ENCODE measurements at places on chromosomes 1 and 21. TPM values are rescaled to one million over a fixed set of nuclear protein-coding genes. Genes with fewer than 3 reads are reported as not detected.

DNA sequence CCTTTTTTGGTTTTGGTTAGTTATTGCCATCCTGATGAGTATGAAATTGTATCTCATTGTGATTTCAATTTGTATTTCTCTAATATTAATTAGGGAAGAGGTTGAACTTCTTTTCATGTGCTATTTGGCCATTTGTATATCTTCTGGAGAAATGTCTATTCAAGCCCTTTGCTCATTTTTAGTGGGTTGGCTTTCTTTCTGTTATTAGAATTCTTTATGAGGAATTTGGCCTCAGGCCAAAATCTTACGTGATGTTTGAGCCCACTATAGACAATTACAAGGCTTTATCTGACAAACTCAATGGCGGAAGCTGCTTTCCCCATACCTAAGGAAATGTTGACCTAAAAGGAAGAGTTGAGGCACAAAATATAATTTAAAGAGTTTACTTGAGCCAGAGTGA lies 32.9 kb downstream of the IVNS1ABP start:
- H3K36me3 ChIP-seq, result peaks cover 1% of the 10 kb centered on the region
- H3K27ac ChIP-seq, result no peak overlapping the region
- no peak overlapping the region for H3K4me3 ChIP-seq

DNA sequence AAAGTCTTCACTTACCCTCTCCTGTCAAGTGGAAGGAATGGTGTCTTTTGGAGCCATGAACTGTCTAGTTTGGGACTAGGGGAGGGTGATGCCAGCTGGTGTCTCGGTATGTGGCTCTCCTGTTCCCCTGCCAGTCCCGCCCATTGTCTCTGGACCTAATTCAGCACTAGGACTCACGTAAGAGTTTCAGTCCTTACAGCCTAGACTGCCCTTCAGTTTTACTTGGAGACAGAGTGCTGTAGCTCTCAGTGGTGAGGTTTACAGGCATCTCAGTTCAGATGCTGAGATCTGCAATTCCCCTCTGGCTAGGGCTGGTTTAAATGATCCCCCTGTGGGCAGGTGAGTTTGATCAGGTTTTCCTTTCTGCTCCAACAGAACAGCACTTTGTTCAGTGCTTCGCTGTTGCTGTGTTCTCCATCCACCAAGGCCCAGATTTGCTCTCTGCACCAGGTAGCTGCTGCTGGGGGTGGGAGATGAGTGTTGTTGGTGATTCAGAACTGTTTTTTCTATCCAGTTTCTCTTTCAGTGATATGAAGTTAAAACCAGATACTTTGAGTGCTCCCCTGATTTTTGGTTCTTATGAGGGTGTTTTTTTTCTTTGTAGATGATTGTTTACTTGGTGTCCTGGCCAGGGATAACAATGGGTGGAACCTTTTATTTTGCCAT lies 198.3 kb upstream of the RNPC3 start:
- H3K4me3 ChIP-seq, result no peak overlapping the region
- no peak for DNase-seq
- H3K4me1 ChIP-seq, result no peaks in the 10 kb centered on the region
- H3K27me3 ChIP-seq, result no peaks in the 10 kb centered on the region
- peaks cover 1% of the 10 kb centered on the region for H3K36me3 ChIP-seq
- no peak overlapping the region for H3K27ac ChIP-seq

- DNase-seq, result no peak
- no peak overlapping the region for H3K27ac ChIP-seq
- H3K4me1 ChIP-seq, result no peaks in the 10 kb centered on the region
- no peak overlapping the region for H3K4me3 ChIP-seq
- H3K36me3 ChIP-seq, result peaks cover 74% of the 10 kb centered on the region
Observed at GRCh38 chr1:26761217-26761616, 26.5 kb upstream of the PIGV start.

GRCh38 chr1:116166655-116167054 lies 55.5 kb downstream of the MAB21L3 start:
- DNase-seq, result no peak
- H3K4me3 ChIP-seq, result no peak overlapping the region
- no peaks in the 10 kb centered on the region for H3K27me3 ChIP-seq
- H3K27ac ChIP-seq, result no peak overlapping the region
- no peaks in the 10 kb centered on the region for H3K4me1 ChIP-seq
- H3K36me3 ChIP-seq, result no peaks in the 10 kb centered on the region

- H3K27me3 ChIP-seq, result peaks cover 7% of the 10 kb centered on the region
- H3K4me1 ChIP-seq, result peaks cover 8% of the 10 kb centered on the region
- no peaks in the 10 kb centered on the region for H3K36me3 ChIP-seq
- peak; percentile 39 for DNase-seq
- H3K4me3 ChIP-seq, result no peak overlapping the region
- H3K27ac ChIP-seq, result no peak overlapping the region
Observed at GRCh38 chr1:14590411-14591180, 7.9 kb upstream of the KAZN start.

- no peak for DNase-seq
- H3K36me3 ChIP-seq, result no peaks in the 10 kb centered on the region
- H3K4me1 ChIP-seq, result no peaks in the 10 kb centered on the region
Observed at GRCh38 chr21:41090981-41091380, 77.0 kb upstream of the BACE2 start.

DNA sequence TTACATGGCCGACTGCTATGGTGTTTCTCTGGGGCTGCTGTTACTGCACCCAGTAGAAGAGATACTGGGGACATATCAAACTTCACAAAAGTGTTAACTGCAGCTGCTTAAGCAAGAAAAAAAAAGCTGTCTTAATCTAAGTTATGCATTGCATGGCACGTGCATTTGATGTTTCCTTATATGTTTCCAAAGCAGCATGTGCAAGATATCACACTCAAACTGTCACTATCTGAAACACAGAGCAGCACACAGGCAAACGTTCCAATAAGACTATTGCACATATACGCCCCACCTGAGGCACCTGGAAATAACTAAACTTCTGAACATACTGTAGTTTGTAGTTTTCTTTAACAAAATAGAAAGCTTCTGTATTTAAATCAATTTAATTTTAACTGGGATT lies 671.4 kb upstream of the ADGRL2 start:
- no peak for DNase-seq
- H3K27ac ChIP-seq, result no peak overlapping the region
- no peaks in the 10 kb centered on the region for H3K4me1 ChIP-seq
- no peaks in the 10 kb centered on the region for H3K27me3 ChIP-seq
- H3K4me3 ChIP-seq, result no peak overlapping the region

- H3K36me3 ChIP-seq, result no peaks in the 10 kb centered on the region
- no peak overlapping the region for H3K27ac ChIP-seq
- no peaks in the 10 kb centered on the region for H3K4me1 ChIP-seq
- DNase-seq, result no peak
Observed at GRCh38 chr1:221925947-221926346, 184.1 kb upstream of the DUSP10 start.

DNA sequence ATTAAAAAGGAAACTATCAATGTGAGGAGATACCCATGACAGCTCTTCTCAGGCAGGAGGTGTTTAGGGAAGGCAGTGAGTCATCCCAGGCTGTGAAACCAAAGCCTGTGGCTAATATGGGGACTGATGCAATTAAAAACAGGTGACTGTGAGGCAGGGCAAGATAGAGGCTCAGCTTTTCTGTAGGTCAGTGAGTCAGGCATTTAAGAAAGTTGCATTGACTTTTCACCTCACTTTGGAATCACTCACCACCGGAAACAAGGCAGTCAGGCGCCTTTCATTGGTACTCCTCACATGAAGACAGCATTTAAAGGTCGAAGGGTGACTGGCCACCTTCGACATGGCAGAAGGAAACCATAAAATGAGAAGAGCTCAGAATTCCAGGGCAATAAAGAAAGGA lies 54.5 kb downstream of the PAPPA2 start:
- no peak for DNase-seq
- no peak overlapping the region for H3K4me3 ChIP-seq
- no peaks in the 10 kb centered on the region for H3K4me1 ChIP-seq
- no peak overlapping the region for H3K27ac ChIP-seq
- no peaks in the 10 kb centered on the region for H3K36me3 ChIP-seq

- H3K27me3 ChIP-seq, result no peaks in the 10 kb centered on the region
- H3K4me3 ChIP-seq, result no peak overlapping the region
- no peaks in the 10 kb centered on the region for H3K4me1 ChIP-seq
- H3K27ac ChIP-seq, result no peak overlapping the region
- DNase-seq, result no peak
- no peaks in the 10 kb centered on the region for H3K36me3 ChIP-seq
Observed at GRCh38 chr1:25186161-25187007, 45.9 kb downstream of the SYF2 start.

- peak; percentile 72 for DNase-seq
- H3K36me3 ChIP-seq, result no peaks in the 10 kb centered on the region
- H3K27me3 ChIP-seq, result no peaks in the 10 kb centered on the region
- H3K4me1 ChIP-seq, result no peaks in the 10 kb centered on the region
- H3K4me3 ChIP-seq, result no peak overlapping the region
Observed at GRCh38 chr1:6162773-6163172, 17.3 kb downstream of the CHD5 start.

GRCh38 chr1:203669739-203670138 lies 43.1 kb downstream of the ATP2B4 start:
- DNase-seq, result no peak
- H3K27me3 ChIP-seq, result no peaks in the 10 kb centered on the region
- H3K4me3 ChIP-seq, result no peak overlapping the region
- no peaks in the 10 kb centered on the region for H3K36me3 ChIP-seq
- H3K27ac ChIP-seq, result no peak overlapping the region

DNA sequence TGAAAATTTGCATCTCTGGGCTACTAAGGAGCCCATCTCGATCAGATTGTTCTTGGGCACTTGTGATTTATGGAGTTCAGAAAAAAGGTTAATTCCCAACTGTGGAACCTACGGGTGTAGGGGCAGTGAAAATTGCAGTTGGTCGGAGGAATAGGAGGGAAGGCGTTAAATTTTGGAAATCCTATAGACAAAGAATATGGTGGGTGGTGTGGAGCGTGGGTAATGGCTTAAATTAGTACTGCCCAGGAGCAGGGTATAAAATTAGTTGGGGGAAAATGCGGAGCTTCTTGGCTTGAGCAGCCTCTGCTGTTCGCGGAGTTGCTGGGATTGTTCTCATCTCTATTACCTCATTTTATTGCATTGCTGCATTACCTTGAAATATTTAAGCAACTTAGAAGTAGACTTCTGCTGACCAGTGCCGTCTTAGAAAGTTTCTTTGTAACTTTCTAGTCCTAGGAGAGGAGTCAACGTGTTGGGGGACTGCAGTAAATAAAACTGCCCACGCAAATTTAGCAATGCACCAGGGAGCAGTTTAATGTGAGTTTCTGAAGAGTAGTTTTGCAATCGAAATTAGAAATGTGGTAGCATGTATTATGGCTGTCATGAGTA lies 514 bp downstream of the S1PR1 start:
- peaks cover 11% of the 10 kb centered on the region for H3K36me3 ChIP-seq
- peaks cover 2% of the 10 kb centered on the region for H3K4me1 ChIP-seq
- H3K27me3 ChIP-seq, result peaks cover 14% of the 10 kb centered on the region
- peak overlapping the region; percentile 78 for H3K4me3 ChIP-seq

DNA sequence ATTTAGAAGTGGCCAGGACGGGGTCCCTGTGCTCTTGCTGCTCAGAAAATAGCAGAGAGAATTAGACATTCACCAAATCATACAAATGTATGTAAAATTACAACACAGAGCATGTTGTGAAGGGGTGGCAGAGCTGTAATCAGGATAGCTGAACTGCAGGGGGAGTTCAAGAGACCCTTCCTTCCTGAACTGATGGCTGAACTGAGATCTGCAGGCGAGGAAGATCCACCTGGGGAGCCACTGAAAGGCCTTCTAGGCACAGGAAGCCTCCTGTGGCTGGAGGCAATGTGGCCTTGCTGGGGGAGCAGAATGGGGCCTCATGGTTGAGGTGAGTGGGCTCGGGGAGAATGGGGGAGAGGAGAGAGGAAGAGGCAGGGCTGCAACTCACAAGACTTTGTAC lies 216.5 kb downstream of the PRDM2 start:
- H3K27me3 ChIP-seq, result no peaks in the 10 kb centered on the region
- no peak overlapping the region for H3K27ac ChIP-seq
- H3K4me3 ChIP-seq, result no peak overlapping the region
- H3K36me3 ChIP-seq, result peaks cover 9% of the 10 kb centered on the region

- no peaks in the 10 kb centered on the region for H3K36me3 ChIP-seq
- H3K27ac ChIP-seq, result no peak overlapping the region
- H3K27me3 ChIP-seq, result peaks cover 10% of the 10 kb centered on the region
- H3K4me1 ChIP-seq, result peaks cover 5% of the 10 kb centered on the region
- no peak for DNase-seq
Observed at GRCh38 chr1:109963864-109964263, 20.7 kb upstream of the AHCYL1 start.

- H3K4me3 ChIP-seq, result no peak overlapping the region
- no peak for DNase-seq
- H3K4me1 ChIP-seq, result no peaks in the 10 kb centered on the region
- H3K36me3 ChIP-seq, result peaks cover under 1% of the 10 kb centered on the region
Observed at GRCh38 chr1:13664451-13664850, 35.5 kb upstream of the PRDM2 start.

DNA sequence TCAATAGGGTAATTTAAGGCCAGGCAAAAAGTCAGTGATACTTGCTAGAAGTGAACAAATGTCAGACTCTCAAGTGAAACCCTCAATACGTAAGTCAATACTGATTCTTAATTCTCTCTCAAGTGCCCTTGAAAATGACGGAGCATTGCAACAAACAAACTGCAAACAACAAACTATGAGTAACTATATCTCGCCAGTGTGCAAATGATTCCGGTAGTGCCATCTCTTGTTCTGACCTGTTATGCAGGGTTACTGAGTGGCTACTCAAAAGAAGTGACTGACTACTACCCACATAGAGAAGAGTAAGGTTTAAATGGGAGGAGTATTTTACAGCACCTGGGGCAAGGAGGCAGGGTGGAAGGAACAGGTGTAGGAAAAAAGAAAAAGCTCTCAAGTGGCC lies 1.6 kb downstream of the SLC19A2 start:
- DNase-seq, result no peak
- no peaks in the 10 kb centered on the region for H3K27me3 ChIP-seq
- no peak overlapping the region for H3K27ac ChIP-seq
- no peaks in the 10 kb centered on the region for H3K36me3 ChIP-seq
- H3K4me3 ChIP-seq, result peak overlapping the region; percentile 97
- H3K4me1 ChIP-seq, result peaks cover 14% of the 10 kb centered on the region

GRCh38 chr1:61724813-61725694 lies at the start of gene TM2D1:
Gene TM2D1 (minus strand): TSS chr1:61725141. CDS start chr1:61725120, 21 bp downstream.
- peak within 1 kb of the TSS; percentile 95 for H3K4me3 ChIP-seq
- peaks cover 4% of the 10 kb centered on the region for H3K36me3 ChIP-seq
- peak within 1 kb of the TSS; percentile 89 for H3K27ac ChIP-seq
- no peaks in the 10 kb centered on the region for H3K27me3 ChIP-seq
- DNase-seq, result peak; percentile 91

DNA sequence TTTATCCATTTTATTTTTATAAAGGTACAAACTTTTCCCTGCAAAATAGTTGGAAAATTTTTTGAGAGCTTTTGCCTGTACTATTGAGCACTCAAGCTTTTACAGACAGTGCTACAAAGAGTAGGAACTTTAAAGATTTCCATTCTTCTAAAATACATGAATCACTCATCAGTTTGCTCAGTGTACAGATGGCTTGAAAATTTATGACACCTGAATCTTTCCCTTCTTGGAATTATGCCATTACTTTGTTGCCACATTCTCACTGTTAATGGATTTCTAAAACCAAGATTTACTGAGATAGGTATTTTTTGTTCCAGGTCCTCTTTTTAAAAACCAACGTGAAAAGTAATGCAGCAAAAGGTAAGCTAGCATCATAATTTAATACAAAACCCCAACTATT lies 76.0 kb downstream of the GPATCH2 start:
- no peaks in the 10 kb centered on the region for H3K27me3 ChIP-seq
- 0 out of 2 replicates have a peak, but pooled peaks cover 3% of the 10 kb centered on the region for H3K4me1 ChIP-seq
- no peak overlapping the region for H3K4me3 ChIP-seq

PGBD5 gene
- 19.0 TPM for total RNA-seq

TGFBR3 gene
- 2.4 TPM for total RNA-seq

DCAF6 gene
- 15.8 TPM for total RNA-seq

DIO1 gene
- total RNA-seq, result not detected

EXOSC10 gene
- total RNA-seq, result 83.4 TPM

LSM10 gene
- 47.5 TPM for total RNA-seq

CREG1 gene
- total RNA-seq, result 19.8 TPM

AQP10 gene
- total RNA-seq, result not detected

Data from H9 (cell line).